ENCODE measurements at places on chromosomes 13 and 19.

GRCh38 chr13:77865622-77866021 lies 53.0 kb downstream of the EDNRB start:
- no peak for DNase-seq

DNA sequence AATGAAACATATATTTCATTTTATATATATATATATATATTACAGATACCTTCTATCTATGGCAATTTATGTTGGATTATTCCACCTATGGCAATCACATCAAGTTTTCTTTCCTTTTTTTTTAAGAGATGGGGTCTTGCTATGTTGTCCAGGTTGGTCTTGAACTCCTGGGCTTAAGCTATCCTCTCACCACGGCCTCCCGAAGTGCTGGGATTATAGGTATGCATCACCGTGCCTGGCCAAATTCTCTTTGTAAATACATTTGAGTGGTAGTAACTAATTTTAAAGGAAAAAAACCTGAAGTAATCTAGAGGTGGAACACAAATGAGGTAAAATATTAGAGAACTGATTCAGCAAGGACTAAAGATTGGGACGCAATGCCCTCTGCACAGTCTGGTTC lies 21.6 kb upstream of the BRD4 start:
- no peak for DNase-seq

DNA sequence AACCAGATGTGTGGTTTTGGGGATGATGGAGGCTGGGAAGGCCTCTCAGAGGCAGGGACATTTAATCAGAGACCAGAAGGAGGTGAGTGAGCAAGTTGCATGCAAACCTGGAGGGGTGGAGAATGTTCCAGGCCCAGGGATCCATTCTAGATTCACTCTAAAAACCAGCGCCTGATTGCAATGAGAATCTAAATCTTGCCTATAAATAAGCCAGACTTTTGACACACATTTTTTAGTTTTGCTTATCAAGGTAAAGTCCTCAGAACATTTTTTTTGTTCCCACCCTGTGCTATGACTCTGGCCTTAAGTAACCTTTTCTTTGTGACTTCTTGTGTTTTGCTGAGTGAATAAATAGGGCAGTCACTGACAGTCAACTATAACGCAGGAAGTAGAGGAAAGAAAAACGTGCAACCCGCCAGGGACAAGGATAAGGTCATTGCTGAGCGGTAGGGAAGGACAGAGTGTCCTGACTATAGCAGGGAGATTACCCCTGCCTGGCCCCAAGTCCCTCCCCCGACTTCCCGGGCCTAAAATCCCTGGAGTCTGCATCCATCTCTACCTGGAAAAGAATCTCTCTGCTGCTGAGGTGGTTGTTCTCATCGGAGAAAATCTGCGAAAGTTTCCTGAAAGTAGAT lies 14.4 kb downstream of the RGL3 start:
- no peak for DNase-seq

DNA sequence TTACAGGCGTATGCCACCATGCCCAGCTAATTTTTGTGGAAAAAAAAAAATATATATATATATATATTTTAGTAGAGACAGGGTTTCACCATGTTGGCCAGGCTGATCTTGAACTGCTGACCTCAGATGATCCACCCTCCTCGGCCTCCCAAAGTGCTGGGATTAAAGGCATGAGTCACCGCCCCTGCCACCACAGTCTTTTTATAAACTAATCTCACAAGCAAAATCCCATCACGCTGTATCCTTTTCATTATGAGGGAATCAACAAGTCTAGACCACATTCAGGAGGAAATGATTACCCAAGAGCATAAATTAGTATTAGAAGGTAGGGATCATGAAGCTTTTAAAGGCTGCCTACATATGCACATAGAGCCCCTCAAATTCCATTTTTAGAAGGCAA lies 210.6 kb upstream of the NBEA start:
- DNase-seq = no peak

DNA sequence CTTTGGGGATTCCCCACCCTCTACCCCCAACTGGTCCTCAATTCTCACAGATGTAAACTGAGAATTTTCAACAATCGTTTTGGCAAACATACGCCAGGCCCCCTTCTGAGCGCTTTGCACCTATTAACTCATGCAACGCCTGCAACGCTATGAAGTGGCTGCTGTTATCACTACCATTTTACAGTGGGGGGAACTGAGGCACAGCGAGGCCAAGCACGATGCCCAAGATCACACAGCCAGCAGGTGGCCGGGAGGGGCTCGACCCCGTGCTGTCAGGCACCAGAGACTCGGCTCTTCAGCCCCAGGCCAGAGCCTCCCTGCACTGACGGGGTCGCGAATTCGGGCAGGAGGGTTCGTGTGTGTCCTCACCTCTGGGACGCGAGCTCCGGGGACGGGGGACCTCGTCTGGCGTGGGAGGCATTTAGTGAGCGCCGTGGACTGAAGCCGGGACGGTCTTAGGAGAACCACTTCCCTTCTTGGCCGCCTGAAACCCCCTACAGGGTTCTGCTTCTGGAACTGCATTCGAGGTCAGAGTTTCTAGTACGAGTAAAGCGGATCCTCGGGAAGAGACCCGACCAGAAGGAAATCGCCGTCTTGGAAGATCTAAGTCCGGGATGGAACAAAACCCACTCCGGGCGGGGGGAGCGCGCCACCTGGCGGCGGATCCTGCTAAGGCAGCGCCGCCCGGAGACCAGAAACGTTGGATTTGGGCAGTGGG lies 21.0 kb downstream of the ZNF114 start:
- DNase-seq = no peak

- no peak for DNase-seq
These were observed 7.8 kb upstream of the SELENOV start for GRCh38 chr19:39506944-39507714.

DNA sequence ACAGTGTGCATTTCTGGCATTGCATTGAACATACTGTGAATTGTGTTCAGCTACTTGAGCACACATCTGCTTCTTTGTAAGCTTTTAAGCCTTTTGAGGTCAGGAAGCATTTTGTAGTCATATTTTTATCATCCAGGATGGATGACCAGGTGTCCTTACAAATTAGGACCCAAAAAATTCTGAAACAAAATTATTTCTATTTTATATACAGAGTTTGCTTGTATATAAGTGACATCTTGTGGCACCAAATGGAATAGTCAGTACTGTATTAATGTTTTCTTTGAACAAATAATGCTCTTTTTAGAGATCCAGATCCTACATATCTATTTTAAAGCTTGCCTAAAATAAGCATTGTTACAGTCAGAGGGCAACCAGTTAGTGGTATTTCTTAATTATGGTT lies 9.5 kb upstream of the SUPT20H start:
- DNase-seq = no peak

DNA sequence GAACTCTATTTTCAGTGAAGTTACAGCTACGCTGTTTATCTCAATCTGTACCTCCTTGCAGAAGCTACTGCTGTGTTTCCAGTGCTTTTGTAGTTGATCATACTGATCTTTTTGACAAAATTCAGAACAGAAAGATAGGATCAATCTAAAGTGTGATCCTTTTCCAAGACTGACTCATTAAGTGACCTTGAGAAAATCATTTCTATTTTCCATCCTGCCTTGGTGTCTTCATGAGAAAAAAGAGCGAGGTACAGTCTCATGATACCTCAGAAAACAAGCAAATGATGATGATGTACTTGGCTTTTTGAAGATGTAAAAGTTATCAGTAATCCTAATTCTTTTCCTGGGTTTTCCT lies 46.0 kb upstream of the GPR183 start:
- no peak for DNase-seq
